CMK (cell line): ENCODE measurements at places on chromosomes 11 and 22.

DNA sequence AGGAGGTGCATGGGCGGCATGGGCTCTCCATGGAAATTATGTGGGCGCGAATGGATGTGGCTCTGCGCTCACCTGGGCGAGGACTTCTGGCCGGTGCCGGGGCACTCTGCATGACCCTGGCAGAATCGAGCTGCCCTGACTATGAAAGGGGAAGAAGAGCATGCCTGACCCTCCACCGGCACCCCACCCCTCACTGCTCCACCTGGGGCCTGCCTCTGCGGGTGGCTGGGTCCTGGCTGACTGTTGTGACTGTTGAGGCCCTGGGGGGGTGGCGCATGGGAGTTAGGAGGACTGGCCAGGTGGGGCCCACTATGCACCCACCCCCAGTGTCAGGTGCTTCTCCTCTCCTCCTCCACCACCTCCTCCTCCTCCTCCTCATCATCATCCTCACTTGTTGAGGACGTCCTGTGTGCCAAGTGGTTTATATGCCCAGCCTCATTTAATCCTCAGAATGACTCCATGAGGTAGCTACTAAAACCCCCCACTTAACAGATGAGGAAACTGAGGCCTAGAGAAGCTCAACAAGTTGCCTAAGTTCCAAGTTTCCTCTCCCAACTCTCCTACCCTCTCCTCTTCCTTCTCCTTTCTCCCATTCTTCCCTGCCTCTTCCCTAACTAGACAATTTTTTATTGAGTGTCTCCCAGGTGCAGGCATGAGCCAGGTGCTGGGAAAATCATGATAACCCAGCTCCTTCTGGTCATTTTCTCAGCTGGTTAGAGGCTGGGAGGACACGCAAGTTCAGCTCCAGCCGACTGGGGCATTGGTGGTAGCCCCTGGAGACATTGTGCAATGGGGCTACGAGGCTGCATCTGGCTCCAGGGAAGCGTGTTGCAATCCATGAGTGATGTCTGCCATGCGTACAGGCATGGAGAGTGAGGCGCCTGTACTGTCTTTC is 2.3 kb downstream of the MYEOV start:
- no peak for DNase-seq

GRCh38 chr22:40605761-40606160 is 30.8 kb downstream of the MRTFA start:
- no peak for DNase-seq

- DNase-seq = no peak
Observed at GRCh38 chr11:88173956-88174355, 1.3 kb downstream of the RAB38 start.

DNA sequence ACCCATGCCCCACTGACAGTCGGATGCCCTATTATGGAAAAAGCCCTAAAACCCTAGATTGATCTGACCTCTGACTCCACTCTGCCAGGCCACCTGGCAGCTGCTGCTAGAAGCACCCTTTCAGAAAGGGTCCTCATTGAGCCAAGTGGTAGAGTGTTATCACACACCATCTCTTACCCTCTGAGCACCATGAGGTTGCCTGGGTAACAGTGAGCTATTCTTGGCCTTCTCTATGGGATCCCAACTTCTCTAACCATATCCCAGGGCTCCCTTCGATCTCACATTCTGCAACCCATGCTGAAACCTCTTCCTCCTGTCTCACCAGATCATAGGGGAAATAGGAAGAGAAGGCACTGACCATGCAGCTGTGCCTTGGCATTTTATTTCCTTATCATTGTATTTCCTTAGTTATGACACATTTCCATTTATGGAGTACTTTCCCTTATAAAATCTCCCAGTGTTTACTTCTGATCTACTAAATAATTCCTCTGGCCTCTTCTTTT is 52.7 kb downstream of the MPPED2 start:
- no peak for DNase-seq

DNA sequence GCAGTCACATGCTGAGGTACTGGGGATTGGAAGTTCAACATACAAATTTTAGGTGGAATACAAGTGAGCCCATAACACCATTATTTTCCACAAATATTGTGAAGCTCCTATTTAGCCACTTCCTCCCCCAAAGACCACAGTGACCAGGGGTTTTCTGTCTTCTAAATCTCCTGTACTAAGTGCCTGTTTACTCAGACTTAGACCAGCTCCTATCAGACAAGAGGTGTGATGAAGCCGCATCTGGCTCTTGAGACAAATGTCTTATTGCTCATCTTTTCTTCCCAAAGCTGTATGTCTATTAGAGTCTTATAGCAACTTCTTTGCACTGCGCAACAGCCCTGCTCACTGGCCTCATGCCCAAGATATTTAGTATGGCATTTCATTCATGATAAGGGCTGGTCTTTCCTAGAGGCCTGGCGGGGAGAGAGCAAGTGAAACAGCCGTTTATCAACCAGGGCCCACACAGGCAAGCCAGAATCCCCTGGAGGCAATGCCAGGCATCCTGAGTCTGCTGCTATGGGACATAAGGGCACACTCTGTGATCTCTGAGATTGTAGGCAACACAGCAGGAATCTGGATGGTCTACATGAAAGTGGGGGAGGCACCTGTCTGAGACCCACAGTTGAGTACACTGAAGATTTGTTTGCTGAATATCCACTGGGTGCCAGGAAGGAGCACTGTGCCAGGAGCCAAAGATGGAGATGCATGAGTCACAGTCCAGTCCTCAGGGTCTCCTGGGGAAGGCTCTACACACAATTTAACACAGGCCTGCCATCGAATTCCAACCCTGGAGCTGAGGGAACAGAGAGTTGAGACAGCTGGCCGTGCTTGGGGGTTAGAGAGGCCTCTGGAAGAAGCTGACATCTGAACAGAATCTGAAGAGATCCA is 78.5 kb upstream of the NCAM1 start:
- no peak for DNase-seq

GRCh38 chr11:133040289-133040900 is 491.9 kb downstream of the OPCML start:
- no peak for DNase-seq

GRCh38 chr11:45475173-45475572 is 189.0 kb upstream of the SYT13 start:
- no peak for DNase-seq

DNA sequence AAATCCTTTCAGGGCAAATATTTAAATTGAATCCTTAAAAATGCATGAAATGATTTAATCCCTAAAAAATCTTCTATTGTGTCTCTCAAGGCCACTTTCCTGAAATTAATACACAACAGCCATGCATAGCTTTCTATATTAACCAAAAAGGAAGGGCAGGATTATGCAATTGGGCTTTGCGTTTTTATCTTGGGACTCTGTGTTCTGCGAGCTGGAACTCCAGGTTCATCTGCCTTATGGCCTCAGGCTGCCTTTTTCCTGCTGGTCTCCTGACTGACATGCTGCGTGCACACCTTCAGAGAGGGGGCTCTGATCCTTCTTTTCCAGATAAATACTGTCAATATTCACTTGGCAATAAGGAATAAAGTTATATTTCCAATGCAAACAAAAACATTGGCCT is 141.7 kb upstream of the GRIA4 start:
- DNase-seq = no peak

DNA sequence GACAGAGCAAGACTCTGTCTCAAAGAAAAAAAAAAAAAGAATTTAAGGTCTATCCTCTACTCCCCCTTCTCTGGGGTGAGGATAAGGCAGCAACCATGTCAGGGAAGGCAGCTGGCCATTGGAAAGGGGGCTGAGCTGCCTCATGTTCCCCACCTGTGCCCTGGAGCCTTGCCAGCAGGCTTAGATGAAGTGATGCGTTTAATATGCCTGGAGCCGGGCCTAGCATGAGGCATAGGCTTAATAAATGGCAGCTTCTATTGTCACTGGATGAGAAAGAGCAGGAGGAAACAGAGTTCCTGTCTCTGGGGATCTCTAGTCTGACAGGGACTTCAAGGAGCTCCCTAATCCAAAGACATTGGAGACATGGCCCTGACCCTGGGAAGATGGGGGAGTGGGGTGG is 3.2 kb upstream of the KCNE3 start:
- DNase-seq = no peak

DNA sequence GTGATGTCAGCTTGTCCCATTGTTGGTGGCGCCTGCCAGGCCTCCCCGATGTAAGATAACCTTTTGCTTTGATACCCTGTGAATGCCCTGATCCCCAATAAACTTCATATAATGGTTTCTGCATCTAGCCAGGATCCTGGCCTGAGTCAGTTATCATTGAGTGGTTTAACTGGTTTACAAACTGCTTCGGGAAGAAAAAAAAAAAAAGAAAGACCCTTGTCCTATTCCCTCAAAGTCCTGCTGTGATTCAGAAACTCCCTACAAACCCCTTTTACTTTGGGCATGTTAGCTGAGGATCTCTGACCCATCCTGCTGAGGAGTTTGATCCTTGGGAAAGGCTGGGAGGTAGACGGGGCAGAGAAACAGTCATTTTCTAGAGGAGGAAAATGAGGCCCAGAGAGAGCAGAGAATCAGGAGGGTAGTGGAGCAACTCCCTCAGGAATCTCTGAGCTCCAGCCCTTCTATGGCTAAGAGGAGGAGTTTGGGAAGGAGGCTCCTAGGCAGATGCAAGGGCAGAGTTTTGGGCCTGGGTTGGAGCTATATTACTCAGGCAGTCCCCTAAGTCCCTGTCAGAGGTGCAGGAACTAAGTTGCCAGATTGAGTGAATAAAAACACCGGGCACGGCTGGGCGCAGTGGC is 5.4 kb upstream of the CYB5R3 start:
- DNase-seq = no peak

- no peak for DNase-seq
Observed at GRCh38 chr11:118215262-118215661, 9.5 kb downstream of the JAML start.

GRCh38 chr11:28447226-28447625 is 339.0 kb downstream of the METTL15 start:
- DNase-seq = no peak

DNA sequence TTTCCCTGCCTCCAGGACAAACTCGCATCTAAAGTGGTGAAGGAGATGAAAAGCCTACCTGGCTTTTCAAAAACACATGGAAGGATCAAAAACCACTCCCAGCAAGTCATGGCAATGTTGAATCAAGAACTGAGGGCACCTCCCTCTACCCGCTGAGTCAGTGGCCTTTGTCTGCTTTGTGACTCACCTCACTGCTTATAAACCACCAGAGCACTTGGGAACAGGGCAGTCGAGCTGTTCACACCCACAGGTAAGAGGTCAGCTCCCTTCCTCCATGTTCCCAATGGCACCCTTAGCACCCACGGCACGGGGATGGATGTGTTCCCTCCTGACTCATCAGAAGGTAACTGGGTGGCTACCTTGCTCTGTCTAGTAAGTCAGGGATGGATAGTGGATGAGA is 21.7 kb downstream of the TENM4 start:
- no peak for DNase-seq

- no peak for DNase-seq
Observed at GRCh38 chr11:134257101-134257500, 3.7 kb downstream of the ACAD8 start.

GRCh38 chr11:73902303-73902702 is 25.5 kb downstream of the PAAF1 start:
- no peak for DNase-seq

DNA sequence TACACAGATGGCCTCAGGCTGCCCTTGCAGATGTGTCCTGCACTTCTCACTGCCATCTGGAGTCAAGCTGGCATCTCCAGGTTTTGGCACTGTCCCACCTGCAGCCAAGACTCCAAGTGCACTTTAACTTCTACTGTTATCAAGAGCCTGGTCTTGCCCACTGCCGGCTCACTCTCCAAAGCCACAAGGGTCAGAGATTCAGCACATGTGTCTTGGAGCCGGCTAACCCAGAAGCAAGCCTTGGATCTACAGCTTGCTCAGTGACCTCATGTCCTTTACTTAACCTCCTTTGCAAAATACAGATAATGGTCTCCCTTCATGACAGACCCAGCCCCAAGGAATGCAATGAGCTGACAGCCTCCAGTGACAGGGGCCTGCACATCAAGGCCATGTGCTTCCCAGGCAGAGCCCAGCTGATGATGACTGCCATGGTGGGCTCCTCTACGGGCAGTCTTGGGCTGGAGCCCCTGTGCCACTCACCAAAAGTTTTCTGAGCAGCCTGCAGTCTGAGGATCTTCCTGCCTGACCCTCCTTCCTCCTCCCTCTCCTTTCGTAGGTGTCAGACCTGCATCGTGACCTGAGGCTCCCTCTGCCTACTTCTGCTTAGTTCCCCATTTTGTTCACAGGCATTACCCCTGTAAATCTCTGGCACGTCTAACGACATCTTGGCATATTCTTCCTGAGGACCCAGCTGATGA is 9.0 kb downstream of the TP53AIP1 start:
- DNase-seq = no peak

- DNase-seq = no peak
Observed at GRCh38 chr22:29062286-29062821, 723 bp upstream of the C22orf31 start.

- DNase-seq = no peak
Observed at GRCh38 chr11:118213201-118213600, 11.6 kb downstream of the JAML start.

DNA sequence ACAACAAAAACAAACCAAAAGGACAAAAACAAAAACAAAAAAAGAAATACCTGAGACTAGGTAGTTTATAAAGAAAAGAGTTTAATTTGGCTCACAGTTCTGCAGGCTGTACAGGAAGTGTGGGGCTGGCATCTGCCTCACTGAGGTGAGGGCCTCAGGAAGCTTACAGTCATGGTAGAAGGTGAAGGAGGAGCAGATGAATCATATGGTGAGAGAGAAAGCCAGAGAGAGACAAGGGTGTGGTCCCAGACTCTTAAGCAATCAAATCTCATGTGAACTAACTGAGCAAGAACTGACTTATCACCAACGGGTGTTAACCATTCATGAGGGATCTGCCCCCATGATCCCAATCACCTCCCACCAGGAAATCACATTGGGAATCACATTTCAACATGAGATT is 58.8 kb upstream of the ZBED5 start:
- no peak for DNase-seq

GRCh38 chr11:70542406-70542805 is 144.1 kb downstream of the CTTN start:
- no peak for DNase-seq

DNA sequence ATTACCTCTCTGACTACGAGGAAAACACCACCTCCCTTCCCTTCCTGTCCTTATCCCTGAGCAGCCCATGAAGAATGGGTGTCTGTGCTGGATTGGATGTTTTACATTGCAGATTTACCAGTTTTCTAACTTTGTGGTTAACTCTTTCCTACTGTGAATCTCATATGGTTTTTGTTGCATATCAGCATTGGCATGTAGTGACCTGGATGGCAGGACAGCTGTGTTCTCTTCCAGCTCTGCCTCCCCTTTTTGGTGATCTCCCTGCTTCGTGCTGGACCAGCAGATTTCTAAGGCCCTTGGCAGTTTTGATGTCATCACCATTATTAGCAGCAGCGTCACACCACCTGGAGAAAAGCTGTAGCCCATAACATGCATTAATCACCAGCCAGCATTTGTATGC is 26.7 kb downstream of the OR6Q1 start:
- no peak for DNase-seq
